ENCODE measurements at places on chromosomes 13 and 19.

GRCh38 chr19:4077800-4078684 lies 11.3 kb upstream of the ZBTB7A start:
- no peak for DNase-seq

GRCh38 chr19:1373534-1374249 lies 10.0 kb upstream of the NDUFS7 start:
- no peak for DNase-seq

DNA sequence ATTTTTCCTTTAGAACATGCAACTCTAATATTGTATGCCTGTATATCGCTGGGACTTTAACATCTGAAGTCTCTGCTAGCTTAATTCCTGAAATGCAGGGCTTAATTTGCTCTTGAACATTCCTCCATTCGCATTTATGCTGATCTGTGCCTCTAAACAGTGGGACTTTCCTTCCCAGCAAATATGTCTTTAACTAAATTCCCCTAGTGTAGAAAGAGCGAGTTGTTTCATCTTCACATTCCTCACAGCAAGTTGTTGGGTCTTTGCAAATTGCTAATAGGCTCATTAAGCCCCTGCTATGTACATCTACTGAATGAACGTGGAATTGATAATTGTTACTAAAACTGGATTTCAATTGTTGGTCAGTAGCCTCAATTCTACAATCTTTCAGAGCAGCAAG lies 118.4 kb upstream of the OBI1 start:
- DNase-seq = no peak

DNA sequence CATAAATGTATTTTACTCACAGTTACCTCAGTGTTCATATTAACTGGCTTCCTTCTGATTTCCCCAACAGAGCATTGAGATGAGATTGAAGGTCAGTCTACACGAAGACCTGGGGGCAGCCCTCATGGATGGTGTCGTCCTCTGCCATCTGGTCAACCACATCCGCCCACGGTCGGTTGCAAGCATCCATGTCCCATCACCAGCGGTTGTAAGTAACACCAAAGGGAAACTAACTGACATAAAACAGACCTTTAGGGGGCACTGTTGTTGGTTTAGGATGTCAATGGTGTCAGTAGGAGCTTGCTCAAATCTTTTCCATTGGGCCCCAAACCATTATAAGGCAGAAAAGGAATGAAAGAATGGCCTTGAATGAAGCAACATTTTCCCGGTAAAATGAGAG lies 68.2 kb downstream of the ESD start:
- DNase-seq = no peak

DNA sequence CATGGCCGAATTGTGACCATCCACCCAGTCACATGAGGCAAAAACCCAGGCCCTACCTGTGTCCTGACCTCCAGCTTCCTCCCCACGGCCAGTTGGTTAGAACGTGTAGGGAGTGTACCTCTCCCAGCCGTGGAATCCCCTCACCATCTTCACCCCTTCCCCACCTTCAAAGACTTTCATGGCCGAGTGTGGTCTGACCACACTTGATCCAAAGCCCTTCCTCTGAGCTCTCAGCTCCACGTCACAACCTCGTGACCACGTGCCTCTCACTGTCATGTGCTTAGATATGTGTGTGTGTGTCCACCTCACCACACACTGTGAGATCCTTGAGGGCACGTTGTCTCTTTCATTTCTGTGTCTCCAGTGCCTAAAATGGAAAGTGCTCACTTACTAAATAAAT lies 48.6 kb upstream of the UBE2L5 start:
- no peak for DNase-seq

GRCh38 chr13:111270765-111271698 lies 49.4 kb upstream of the TEX29 start:
- DNase-seq = no peak

DNA sequence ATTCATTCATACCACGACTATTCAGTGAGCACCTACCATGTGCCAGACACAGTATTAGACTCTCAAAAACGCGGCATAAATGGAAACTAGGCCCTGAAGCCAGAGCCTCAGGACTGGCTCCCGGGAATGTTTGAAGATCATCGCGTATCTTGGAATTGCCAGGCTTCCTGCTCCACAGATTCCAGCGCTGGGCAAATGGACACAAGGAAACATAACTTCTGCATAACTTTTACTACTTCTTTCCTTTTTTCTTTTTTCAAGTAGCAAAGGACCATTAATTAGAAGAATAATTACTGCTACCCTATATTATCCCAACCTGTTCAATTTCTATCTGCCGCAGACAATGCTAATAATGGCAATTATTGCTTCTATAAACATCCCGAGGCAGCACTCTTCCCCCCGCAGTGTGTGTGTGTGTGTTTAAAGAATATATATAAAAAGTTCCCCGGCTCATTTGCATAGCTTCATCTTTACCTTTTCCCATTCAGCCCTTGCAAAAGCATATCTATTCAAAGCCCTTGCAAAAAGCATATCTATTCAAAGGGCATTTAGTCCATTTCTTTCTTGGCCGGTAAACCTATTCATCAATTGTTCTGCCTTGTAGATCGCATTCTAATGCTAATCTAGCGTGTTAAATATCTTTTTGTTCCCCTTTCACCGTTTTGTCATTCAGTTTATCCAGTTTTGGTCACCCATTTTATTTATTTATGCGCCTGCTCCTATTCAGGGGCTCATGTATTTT lies 6.1 kb downstream of the SOX21 start:
- no peak for DNase-seq

DNA sequence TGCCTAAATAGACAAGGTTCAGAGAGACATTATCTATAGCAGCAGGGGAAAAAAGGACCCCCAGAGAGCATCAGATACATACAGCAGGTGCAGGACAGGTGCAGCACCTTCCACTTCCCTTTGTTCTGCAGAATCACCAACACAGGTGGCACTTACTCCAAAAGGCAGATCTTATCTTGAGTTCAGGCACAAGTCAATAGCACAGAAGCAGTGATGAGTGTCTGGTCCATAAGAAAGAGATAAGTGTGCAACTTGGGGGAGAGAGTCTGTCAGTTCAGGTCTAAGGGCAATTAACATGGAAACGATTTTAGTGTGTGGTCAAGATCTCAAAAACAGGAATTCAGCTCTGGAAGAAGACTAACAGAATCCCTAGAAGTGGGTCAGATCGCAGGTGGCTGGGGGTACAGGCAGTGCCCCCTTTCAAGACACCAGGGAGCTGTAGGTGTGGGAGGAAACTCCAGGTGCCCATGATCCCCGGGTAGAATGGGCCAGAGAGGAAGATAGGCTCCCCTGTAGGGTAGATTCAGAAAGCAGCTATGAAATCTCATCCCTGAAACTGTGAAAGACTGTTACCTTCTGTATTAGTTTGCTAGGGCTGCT lies 40.6 kb downstream of the TNFSF11 start:
- DNase-seq = no peak

GRCh38 chr13:107477772-107478379 lies 737.5 kb downstream of the LIG4 start:
- no peak for DNase-seq

DNA sequence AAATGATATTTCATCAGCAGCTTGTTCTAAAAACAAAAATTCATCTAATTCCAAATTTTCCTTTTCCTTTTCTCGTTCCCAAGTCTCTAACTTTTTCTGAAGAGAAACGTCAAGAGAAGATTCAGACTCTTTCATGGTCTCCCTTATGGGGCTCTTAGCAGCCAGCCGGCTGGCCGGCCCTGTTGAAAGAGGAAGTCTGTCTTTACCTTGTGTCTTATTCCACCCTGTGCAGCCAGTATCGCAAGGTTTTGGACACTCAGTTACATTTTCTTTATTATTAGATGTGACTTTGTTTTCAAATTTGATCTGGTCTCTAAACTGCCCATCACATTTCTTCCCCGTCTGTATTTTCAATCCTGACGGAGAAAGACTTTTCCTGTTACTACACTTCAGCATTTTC lies 142.3 kb downstream of the RNF17 start:
- DNase-seq = no peak

DNA sequence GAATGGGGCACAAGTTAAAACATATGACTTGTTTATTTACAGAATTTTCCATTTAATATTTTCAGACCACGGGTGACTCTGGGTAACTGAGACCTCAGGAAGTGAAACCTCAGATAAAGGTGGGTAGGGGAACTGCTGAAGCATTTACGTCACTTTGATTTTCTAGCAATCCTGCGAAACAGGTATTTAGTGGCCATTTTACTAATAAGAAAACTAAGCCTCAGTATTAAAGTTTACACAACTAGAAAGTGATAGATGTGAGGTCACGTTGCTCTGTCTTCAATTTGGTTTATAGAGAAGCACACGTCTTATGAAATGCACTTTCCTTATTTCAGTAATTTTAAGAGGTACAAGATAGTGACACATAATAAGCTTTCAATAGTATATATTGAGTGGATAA lies 402.8 kb downstream of the FGF9 start:
- DNase-seq = no peak

DNA sequence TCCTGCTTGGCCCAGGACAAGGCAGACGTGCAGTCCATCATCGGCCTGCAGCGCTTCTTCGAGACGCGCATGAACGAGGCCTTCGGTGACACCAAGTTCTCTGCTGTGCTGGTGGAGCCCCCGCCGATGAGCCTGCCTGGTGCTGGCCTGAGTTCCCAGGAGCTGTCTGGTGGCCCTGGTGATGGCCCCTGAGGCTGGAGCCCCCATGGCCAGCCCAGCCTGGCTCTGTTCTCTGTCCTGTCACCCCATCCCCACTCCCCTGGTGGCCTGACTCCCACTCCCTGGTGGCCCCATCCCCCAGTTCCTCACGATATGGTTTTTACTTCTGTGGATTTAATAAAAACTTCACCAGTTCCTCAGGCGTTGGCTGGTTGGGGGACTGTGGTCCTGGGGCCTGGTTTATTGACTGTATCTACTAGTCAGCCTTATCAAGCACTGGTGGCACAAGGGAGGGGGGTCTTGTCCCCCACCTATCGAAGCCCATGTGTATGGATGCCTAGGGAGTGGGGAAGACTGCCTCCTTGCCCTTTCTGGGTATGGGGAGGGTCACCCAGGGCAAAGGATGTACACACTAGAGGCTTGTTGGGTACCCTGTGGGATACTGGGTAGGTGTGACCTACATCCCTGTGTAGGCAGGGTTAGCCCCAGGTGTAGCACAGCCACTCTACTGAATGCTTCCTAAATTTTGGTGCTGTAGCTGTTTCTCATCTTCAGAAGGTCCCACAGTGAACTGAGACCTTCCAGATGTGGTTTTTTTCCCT lies 4.4 kb downstream of the CHMP2A start:
- DNase-seq = no peak

- no peak for DNase-seq
Observed at GRCh38 chr19:41299755-41300089, 10.2 kb upstream of the CCDC97 start.

DNA sequence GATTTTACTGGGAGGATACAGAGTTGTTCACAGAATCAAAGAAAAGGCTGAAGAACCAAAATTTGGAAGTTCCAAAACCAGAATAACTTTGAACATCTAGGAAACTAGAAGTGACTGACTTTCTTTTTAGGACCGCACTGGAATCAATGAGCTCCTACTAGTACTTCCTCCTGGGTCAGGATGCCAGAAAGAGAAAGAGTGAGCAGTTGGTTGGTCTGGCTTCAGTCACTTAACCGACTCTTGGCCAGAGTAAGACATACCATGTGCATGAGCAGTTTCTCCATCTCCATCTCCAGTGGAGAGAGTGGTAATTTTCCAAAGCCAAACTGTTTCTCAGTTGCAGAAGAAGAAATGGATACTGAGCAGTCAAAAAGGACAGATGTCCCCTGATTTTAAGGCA lies 27.1 kb upstream of the MTUS2 start:
- no peak for DNase-seq

DNA sequence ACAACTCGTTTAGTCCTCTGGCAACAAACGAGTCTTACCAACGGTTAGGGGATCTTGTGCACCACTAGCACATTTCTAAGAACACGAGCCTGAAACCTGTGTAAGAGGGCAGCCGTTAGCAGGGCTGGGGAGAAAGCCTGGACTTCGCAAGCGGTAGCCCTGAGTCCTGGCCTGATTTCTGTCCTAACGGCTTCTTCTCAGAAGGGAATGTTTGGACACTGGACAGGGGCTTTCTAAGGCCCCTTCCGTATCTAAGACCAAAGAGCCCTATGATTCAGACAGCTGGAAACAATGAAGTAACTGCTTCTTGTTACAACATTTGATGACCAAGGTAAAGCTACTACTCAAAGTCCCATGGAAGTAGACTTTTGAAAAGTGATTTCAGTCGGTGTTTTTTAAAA lies 2.2 kb downstream of the ANKRD10 start:
- no peak for DNase-seq

DNA sequence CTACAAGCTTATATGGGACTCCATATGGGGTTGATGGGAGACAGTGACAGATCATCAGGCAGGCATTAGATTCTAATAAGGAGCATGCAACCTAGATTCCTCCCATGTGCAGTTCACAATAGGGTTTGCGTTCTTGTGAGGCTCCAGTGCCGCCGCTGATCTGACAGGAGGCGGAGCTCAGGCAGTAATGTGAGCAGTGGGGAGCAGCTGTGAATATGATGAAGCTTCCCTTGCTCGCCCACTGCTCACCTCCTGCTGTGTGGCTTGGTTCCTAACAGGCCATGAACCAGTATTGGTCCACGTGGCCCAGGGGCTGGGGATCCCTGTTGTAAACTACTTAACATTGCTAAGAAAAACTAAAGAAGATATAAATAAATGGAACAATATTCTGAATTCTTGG lies 378.4 kb downstream of the KCNRG start:
- no peak for DNase-seq

DNA sequence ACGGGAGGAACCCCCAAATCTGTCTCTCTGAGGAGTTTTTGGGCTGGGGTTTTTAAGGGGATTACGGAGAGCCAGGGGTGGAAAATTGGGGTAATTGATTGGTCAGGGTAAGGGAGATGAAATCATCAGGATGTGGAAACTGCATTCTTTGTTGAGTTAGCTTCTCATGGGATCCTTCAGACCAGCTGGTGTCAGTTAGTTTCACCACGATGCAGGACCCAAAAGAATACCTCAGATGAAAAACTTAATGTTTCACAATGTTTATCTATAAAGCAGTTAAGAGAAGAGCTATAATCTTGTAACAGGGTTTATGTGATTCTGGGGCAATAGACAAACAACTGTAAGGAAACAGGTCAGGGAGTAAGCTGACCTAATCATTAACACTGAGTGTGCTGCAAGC lies 230.8 kb downstream of the POU4F1 start:
- no peak for DNase-seq

- DNase-seq = peak; percentile 17
Observed at GRCh38 chr13:49110122-49110912, 109.8 kb upstream of the MLNR start.

DNA sequence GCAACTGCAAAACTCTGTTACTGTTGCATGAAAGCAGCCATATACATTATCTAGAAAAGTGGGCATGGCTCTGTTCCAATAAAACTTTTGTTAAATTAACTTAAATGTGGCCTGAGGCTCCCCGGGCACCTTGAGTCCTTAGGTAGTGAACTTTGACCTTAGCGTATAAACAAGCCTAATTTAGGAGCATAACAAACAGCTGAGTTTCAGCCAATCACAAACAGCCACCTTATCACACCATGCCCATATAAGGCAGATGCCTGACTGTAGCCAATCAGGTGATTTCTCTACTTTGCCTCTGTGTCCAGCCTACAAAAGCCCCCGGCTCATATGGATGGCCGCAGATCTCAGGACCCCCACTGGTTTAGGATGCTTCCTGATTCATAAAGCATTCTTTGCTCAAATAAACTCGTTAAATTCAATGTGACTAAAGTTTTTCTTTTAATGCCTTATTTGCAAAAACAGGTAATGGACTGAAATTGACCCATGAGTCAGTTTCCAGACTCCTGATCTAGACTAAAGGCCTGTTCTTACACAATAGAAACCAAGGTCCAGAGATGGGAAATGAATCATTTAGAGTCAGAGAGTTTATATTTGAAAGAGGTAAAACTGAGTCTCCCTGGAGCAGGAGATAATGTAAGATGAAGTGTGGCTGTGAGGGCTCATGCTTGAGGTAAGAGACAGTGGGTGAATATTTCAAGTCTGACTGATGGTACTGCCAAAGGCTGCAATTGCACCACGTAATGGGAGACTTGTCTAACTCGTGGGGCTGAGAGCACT lies 130.2 kb downstream of the FGF9 start:
- DNase-seq = no peak
